Activated CD4-positive, alpha-beta T cell treated with anti-CD3 and anti-CD28 coated beads, Interleukin-2, amount 50 U/mL, for 16 hours (primary cell): ENCODE measurements at places on chromosomes 6 and 20.

DNA sequence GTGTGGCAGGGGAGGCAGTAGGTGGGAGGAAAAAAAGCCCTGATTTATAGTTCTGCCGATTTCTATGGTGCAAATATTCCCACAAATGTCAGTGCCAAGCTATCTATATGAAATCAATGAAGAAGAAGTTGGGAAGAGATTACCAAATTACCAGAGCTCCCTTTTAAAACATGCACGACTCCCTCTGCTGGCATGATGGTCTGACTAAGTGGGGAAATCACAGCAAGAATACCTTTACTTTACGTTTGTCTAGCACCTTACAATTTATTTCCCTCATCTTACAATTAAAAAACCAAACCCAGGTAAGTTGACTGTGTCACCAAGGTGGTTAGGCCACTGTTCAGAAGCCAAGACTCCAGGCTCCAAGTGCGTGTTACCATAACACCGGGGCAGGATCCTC lies 55.6 kb downstream of the AGPAT4 start:
- DNase-seq = no peak

DNA sequence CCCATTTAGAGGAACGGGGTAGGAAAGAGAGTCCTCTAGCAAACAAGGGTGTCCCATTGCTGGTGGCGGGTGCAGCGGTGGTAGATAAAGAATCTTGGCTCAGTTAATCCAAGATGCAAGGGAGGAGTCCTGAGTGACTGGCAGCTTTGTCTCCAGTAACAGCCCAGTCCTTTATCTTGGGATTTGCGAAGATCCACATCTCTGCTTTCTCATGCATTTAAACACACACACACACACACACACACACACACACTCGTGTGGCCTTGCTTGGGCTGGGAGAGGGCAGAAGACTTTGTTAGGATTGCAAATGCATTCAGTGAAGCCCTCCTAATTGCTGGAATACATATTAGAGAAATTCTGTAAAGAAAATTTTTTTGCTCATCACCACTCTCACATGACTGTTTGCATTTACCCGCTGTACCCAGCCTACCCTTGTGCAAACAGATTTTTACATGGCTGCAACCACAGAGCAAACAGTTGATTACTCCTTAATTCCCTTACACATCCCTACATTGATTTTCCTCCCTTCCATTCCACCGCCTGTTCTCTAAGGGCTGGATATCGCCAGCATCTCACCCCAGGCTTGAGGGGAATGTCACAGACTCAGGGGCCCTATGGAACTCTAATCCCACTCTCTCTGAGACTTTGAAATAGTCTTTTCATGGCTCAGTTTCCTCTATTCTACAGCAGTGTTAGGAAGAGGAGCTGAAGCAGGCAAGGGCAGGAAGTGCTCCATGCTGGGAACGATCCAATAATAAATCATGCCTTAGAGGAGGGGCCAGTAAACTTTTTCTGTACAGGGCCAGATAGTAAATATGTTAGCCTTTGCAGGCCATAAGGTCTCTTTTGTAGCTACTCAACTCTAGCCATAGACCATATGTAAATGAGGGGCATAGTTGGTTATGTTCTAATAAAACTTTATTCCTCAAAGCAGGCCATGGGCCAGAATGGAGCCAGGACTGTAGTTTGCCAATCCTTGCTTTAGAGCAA lies 3.5 kb downstream of the C6orf132 start:
- no peak for DNase-seq

- DNase-seq = no peak
Observed at GRCh38 chr20:14879020-14879697, 541.7 kb upstream of the FLRT3 start.

DNA sequence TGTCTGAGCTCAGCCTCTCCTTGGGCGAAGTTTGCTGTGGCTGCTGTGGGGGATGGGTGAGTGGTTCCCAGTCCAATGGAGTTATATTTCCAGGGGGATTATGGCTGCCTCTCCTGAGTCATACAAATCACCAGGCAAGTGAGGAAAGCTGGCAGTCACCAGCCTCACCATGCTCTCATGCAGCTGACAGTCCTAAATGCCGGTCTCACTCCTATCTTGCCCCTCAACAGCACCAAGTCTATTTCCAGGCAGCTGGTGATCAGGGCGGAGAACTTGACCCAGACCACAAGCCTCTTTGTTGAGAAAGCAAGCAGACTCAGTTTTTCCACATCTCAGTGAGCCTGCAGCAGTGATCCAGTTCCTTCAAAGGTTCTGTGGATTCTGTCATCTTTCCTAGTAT lies 98.9 kb downstream of the TBC1D32 start:
- no peak for DNase-seq
